ENCODE measurements at places on chromosomes 5 and 9.

- no peak for DNase-seq
Measured at GRCh38 chr9:112647596-112647995, 70.3 kb downstream of the INIP start.

DNA sequence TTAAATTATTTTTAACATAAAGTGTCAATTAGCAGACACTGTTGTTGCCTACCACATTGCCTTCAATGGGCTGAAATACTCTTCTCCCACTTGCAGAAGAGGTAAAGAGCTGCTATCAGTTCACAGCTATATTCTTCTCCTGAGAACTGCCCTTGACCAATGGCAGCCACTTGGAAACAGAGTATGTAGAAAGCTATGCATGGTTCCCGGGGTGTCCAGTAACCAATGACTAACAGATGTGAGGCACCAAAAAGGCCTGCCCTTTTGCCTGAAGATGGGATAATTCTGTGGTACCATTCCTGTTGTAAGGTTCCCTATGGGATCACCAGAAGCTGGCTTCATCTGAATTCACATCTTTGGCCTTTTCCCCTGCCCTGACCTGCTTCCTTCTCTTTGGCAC, 181.4 kb upstream of the MAP3K1 start:
- no peak for DNase-seq

GRCh38 chr9:99296291-99296951, 74.3 kb downstream of the SEC61B start:
- peak; percentile 97 for DNase-seq

DNA sequence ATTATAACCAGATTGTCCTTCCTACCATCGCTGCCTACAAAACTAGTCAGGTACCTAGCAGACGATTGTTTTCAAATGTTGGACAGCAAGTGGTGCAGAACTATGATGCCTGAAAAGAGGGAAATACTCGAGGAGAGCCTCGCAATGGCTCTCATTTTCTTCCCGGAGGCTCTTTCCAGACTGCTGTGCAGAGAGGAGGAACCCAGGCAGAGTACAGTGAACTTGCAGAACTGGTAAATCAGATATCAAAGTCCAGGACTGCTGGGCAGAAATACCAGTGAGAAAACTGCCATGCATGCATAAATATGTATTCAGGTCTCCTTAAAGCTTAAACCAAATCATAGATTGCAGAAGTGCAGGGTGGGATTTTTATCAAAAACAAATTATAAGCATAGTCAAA, 26.4 kb upstream of the UGT3A1 start:
- no peak for DNase-seq

GRCh38 chr5:10485897-10486296, 44.2 kb downstream of the ROPN1L start:
- no peak for DNase-seq

DNA sequence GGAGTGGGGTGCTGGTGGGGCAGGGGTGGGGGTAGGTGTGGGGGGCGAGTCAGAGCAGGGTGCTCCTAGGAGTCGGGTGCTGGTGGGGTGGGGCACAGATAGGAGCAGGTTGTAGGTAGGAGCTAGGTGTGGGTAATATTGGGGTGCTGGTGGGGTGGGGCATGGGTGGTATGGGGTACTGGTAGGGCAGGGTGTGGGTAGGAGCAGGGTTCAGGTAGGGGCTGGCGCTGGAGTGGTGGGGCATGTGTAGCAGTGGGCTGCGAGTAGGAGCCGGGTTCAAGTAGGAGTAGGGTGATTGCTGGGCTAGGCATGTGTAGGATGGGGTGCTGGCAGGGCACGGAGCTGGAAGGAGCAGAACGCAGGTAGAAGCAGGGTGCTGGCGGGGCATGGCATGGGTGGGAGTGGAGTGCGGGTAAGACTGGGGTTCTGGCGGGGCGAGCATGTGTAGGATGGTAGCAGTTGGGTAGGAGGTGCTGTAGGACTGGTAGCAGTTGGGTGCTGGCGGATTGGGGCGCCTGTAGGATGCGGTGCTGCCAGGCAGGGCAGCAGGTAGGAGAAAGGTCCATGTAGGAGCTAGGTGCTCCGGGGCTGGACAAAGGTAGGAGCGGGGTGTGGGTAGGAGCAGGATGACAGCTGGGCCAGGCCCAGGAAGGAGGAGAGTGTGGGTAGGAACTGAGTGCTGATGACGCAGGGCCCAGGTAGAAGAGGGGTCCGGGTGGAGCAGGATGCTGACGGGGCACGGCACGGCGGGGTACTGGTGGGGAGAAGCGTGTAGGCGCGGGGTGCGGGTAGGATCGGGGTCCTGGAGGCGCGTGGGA, 105.5 kb upstream of the SIMC1 start:
- no peak for DNase-seq

DNA sequence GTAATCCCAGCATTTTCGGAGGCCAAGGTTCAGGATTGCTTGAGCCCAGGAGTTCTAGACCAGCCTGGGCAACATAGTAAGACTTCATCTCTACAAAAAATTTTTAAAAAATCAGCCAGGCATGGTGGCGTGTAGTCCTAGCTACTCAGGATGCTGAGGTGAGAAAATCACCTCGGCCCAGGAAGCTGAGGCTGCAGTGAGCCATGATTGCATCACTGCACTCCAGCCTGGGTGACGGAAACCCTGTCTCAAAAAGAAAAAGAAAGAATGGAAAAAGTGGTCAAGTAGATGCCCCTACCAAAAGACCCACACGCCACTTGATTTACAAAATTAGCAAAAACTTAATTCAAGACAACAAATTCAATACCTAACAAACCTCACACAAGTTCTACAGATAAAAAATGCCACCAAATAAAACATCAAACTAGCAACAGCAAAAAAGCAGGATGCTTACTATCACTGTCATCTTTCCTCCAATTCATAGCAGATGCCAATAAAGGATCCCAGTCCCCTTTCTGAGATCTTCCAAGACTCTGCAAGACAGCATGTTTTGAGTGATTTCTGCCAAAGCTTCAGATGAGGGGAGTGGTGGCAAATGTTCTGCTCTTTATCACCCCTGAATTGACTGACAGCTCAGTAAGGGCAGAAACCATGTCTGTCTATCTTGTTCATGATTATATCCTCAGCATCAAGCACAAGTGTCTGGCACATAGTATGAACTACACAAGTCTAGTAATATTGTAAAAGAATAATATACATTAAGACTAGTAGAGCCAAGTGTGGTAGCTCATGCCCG, 34.2 kb upstream of the TESK1 start:
- DNase-seq: no peak

GRCh38 chr9:126534431-126535186, 79.1 kb upstream of the LMX1B start:
- peak; percentile 91 for DNase-seq

DNA sequence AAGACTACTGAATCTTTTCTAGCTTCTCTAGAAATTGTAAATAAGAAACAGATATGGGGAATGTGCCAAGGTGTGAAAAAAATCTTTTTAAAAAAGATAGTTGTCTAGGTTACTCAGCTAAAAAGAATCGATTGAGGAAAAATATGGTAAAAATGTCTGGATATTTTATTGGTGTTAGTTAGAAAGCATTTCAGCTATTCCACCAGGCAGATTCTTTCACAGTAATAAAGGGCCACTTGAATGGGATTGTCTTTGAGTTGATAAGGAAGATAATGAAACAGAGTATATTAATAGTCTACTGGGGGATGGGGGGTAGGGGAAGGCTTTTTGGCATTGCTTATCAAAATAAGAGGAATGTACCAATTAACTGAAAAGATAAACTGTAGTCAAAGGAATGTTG, 51.9 kb downstream of the SLIT3 start:
- DNase-seq: no peak

GRCh38 chr9:137339045-137339907, 37.2 kb upstream of the NRARP start:
- DNase-seq: no peak

Measured in WERI-Rb-1 (cell line).